Central memory CD4-positive, alpha-beta T cell (primary cell): ENCODE measurements at places on chromosomes 16 and 17.

- no peak for DNase-seq
These were observed 29.5 kb downstream of the PLCD3 start for GRCh38 chr17:45102856-45103255.

DNA sequence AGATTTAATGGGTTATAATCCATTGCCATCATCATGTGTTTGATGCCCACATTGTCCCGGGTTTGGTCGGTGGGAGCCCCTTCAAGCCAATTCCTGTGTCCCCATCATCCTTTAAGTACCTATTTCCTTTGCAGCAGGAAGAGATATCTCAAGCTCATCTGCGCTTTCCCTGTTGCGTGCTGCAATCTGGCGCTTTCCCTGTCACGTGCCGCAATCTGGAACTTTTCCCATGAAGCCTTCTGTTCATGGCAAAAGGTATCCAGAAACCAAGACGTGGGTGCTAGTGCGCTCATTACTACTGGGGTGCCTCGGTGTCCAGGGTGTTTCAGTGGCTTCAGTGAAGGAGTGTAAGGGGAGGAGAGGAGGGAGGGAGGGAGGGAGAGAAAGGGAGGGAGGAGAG lies 174.6 kb upstream of the ZNF469 start:
- DNase-seq: no peak

DNA sequence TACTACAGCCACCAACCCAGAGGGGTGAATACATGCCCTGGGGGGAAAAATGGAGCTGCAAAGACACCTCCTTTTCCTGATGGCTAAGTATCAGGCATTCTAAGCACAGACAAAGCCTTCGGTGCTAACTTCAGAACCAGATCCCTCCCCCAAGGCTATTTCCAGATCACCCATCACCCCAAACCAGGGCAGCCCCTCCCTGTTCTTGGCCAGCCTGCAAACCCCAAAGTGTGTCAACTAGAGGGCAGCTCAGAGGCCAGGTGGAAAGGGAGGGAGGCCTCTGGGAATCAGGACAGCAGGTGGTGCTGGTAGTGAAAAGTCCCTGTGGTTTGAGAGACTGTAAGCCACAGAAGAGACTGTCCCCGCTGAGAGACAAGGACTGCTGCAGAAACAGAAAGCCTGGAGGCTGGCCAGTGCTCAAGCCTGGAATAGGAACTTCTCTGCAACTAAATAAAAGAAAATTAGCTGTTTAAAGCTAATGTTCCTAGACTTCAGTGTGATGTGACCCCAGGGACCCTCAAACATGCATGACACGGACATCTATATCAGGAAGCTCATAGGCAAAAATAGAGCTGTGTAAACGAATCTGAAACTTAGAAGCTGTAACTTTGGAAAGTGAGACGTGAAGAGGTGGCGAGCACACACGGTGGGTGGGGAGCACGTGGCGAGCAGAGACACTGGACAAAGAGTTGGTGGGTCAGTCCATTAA lies 9.1 kb downstream of the TUBG1 start:
- DNase-seq: no peak

DNA sequence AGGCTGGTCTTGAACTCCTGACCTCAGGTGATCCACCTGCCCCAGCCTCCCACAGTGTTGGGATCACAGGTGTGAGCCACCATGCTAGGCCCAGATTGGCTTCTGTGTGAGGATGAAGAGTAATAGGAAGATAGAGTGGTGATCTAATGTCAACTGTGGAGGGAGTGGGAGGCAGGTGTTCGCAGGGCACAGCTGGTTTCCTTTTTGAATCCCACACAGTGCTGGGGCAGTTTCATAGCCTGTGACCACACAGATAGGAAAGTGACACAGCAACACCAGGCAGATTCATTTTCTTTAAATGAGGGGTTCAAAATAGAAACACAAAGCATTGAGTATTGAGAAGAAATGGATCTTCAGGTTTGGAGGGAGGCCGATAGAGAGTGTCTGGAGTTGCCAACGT lies 540.3 kb downstream of the WWOX start:
- DNase-seq: no peak

DNA sequence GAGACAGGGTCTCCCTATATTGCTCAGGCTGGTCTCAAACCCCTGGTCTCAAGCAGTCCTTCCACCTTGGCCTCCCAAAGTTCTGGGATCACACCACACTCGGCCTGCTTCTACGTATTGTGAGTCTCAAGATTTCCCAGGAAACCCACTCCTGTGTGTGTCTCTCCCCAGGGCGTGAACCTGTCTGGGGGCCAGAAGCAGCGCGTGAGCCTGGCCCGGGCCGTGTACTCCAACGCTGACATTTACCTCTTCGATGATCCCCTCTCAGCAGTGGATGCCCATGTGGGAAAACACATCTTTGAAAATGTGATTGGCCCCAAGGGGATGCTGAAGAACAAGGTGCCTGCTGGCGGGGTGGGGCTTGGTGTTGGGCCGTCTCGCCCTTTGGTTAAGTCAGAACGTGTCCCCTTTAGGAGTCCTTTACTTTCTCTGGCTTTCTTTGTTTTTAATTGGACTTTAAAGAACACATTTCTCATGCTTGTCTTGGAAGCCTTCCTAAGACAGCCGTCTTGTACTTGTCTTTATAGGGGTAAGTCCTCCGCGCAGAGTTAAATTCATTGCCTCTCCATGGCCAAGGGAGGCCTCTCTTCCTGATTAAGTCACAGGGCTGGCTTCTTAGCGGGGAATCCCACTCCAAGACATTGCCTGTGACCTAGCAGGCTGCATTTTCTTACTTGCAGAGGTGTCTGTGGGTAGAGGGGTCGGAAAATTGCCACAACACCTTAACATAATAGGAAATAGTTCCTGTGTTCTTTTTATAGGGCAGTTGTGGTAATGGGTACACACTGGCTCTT lies 136.4 kb downstream of the ABCC6 start:
- DNase-seq: no peak

DNA sequence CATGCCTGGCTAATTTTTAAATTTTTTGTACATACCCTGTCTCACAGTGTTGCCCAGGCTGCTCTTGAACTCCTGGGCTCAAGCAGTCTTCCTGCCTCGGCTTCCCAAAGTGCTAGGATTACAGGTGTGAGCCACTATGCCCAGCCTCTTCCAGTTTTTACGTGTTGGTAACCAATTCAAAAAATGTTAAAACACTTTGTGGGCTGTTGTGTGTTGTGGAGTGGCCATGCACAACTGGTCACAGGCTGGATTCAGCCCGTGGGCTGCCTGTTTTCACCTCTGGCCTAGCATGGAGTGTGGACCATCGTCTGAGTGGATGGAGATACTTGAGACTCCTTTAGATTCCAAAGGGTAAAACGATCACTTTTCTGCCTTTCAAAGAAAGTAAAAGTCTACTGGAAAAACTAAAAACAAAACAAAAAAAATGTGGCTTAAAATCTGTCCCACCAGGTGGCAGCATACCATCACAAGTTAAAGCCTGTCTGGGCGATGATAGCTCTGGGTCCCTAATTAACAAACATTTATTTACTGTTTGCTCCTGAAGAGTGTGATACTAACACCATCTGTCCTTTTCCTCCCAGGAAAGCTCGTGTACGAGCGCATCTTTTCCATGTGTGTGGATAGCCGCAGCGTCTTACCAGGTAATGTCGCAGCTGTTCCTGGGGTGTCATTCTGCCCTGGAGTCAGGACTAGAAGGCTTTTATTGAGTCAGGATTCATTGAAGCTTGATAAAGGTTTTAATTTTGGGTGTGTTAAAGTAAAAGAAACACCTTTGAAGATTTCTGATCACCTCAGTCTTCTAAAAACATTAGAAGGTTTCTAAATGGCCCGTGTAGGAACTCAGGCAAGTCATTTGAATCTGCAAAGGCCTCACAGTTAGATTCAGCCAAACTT lies 45.8 kb downstream of the VPS35L start:
- DNase-seq: peak; percentile 31

DNA sequence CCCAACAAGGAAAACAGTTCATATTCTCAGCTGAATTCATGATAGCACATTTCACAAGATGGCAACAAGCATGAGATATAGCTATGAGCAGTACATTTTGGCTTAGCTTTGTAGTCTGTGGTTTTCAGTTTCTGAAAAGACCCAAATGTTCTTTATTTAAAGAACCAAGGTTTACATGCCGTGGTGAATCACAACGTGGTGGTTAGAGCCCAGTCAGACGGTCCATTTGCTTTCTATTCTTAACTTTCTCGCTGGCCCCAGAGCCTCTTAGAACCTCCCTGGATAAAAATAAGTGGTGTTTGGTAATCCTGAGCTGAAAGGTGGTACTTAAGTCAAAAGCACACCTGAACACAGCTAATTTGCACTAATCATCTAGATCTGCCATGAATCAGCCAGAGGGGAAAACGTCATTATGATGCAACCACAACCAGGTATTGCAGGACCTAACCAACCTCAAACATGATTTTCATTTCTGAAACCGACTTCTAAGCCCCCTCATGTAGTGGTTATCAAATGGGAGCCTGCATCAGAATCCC lies 18.6 kb upstream of the HAPSTR1 start:
- DNase-seq: no peak

GRCh38 chr17:33976831-33977230 lies 278.3 kb upstream of the CCL2 start:
- DNase-seq: no peak
